SIG-M5 (cell line): ENCODE measurements at places on chromosomes 3 and 15.
A peak's percentile ranks its signal among the peaks of the same experiment; 100 is the strongest.

DNA sequence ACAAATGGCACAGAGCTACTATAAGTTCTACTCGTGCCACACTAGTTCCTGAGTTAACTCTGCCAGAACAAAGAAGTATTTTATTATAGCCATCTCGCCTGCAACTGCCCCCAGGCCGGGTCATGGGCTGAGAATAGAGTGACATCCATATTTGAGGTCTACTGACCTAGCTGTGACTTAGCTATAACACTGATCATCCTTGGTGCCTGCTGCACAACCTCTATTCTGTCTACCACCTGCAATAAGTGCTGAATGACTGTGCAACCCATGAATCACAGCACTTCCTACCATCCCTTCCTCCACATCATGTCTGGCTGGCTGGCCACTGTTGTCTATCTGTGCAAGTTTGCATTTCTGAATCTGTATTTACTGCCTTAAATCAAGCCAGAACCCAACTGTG lies 506.5 kb upstream of the TBL1XR1 start:
- DNase-seq: no peak

GRCh38 chr3:5212628-5213573 lies 25.4 kb downstream of the EDEM1 start:
- no peak for DNase-seq

DNA sequence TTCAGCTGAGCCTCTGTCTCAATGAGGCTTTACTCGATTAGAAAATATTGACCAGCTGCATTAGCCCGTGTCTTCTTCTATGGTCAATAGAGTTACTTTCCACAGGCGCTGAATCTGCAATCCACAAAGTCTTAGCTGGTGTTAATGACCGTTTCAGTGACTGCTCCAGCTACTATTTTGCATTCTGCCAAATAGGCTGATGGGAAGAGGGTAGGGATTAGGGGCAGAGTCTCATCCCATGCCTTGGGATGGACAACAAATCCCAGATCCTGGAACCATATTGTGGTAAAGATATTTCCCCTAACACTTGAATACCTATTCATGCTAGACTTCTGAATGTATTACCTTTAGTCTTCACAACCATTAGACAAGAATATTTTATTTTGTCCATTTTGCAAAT lies 29.5 kb upstream of the MAGI1 start:
- DNase-seq: no peak

DNA sequence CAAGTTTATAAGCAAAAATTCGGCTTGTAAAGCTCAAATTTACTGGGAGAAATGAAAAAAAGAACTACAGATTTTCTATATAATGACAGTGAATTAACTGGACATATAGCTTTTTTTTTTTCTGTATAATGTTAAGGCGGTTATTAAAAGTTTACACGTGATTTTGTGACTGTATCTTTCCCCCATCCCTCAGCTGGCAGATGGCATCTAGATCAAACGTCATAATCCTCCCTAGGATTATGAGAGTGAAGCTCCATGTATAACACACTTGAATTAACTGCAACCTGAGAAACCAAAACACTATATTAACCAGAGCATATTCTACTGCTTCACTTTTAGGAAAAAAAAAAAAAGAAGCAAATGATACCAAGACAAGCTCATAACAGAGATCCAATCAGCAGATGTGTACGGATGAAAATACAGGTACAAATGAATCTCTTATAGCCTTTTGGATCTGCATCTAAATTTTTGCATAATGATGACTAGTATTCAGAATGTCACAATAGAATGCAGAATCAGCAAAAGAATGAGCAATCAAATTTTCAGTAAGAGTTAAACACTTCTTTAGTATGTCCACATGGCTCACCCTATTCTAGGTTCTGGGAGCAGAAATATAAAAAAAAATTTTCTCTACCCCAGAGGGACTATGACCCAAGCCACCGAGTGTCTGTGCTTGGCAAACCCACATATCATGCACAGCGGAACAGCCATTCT lies 12.4 kb downstream of the MOBP start:
- no peak for DNase-seq

GRCh38 chr15:59561547-59561946 lies 50.0 kb upstream of the GCNT3 start:
- no peak for DNase-seq

- DNase-seq: peak; percentile 70
Measured at GRCh38 chr3:170007031-170007663, 30.6 kb upstream of the GPR160 start.

DNA sequence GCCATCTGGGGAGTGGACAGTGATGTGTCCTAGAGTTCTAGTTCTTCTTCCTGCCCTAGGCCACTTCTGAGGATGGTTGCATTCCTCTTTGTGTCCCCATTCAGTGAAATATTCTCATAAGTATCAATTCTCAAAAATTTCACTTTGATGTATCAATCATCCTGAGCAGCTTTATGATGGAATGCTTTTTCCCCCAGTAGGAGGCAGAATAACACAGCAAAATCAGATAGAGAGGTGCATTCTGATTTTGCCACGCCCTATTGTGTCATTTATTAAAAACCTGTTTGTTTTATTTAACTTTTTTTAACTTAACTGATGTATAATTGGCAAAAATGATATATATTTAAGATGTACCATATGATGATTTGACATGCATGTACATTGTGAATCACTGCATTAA lies 656.0 kb upstream of the GRM7 start:
- DNase-seq: no peak

GRCh38 chr3:42702982-42703694 lies 540 bp upstream of the HHATL start:
- no peak for DNase-seq

GRCh38 chr15:22258398-22259150 lies 178.2 kb downstream of the OR4M2 start:
- no peak for DNase-seq

- DNase-seq: no peak
Measured at GRCh38 chr3:141784531-141784930, 21.3 kb downstream of the GRK7 start.
